ENCODE measurements at places on chromosomes 16 and 17.

DNA sequence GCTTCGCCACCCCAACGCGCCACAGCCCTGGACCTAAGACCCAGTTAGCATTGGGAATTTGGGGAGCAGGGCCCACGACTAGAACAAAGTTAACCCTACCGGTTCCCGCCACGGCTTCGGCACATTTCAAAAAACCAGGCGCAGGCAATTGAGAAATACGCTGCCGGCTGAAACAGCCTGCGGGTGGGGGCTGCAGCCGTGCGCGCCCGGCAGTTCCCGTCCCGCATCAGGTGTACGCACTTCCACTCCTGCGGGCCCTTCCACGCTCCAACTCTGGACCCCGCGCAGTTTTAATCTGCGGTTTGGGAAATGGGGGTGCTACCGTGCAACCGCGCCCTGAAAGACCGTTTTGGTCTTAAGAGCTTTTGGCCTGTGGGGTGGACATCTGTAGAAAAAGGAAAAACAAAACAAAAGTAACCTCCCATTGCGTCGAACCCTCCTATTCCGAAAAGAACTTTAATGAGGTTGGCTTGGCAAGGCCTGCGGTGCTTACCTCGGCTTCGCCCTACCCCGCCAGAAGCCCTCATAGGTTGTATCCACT, 7.1 kb downstream of the IRX5 start:
- DNase-seq, result no peak

- peak; percentile 66 for DNase-seq
These were observed 913 bp downstream of the SLC13A5 start for GRCh38 chr17:6712058-6712853.

GRCh38 chr17:38727736-38728135, 2.4 kb upstream of the CISD3 start:
- no peak for DNase-seq

DNA sequence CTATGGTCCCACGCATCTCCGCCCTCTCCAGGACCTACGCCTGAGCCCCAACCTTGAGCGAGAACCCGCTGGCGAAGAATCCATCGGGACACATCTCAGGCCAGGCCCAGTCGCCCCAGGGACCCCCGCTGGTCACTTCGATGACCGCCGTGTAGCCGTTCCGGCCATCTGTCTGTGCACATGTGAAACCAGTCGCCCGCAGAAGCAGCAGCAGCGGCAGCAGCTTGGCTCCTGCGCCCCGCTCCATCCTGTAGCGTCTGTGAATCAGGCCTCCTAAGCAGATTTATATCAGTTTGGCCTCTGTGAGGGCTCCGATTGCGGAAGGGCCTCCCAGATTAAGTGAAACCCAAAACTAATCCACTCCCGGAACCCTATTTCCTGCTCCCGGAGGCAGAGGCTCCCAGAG, at the start of gene VMO1:
TSS of gene VMO1 (minus strand) at position 259 of the 406 bp plus-strand sequence. CDS start at position 247, 12 bp downstream.
- DNase-seq, result no peak

GRCh38 chr16:27691721-27692120, 141.8 kb downstream of the KATNIP start:
- no peak for DNase-seq

- peak; percentile 79 for DNase-seq
These were observed 9.5 kb downstream of the DEF8 start for GRCh38 chr16:89958068-89958467.

- peak; percentile 77 for DNase-seq
These were observed 3.2 kb downstream of the PAM16 start for GRCh38 chr16:4347765-4348509.

DNA sequence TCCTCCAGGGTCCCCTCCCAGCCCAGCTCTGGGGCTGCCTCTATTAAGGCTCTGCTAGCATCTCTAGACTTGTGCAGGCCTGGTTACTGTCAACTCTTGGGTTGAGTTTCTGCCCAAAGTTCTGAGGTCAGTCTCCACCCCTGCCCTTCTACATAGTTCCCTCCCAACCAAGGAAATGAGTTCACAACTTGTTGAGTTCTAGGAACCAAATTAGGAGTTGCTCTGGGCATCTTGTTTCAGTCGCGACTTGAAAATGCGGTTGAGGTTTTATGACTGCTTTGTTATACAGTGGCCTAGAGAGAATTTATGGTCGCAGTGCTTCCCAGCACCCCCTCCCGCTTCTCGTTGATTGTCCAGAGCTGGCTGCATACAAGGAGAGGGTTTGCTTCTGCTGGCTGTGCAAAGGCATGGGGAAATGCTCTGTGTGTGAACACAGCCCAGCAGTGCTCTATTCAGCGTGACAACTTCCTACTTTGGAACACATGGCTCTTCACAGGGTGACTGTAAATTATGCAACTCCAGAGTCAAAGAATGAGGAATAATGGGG, 20.2 kb downstream of the GNAO1 start:
- no peak for DNase-seq

- DNase-seq, result peak; percentile 93
These were observed 189.4 kb upstream of the CDH8 start for GRCh38 chr16:62225675-62226074.

GRCh38 chr16:21565861-21566669, 33.3 kb upstream of the METTL9 start:
- no peak for DNase-seq

- no peak for DNase-seq
These were observed 37.3 kb upstream of the ANKFY1 start for GRCh38 chr17:4301066-4301465.

GRCh38 chr16:89924925-89925307, 1.8 kb downstream of the TUBB3 start:
- DNase-seq, result no peak

GRCh38 chr17:80585890-80586845, 41.5 kb downstream of the RPTOR start:
- no peak for DNase-seq

GRCh38 chr17:76805319-76805718, 62.9 kb upstream of the MGAT5B start:
- DNase-seq, result no peak

GRCh38 chr16:11139326-11140097, 116.5 kb downstream of the SOCS1 start:
- no peak for DNase-seq

DNA sequence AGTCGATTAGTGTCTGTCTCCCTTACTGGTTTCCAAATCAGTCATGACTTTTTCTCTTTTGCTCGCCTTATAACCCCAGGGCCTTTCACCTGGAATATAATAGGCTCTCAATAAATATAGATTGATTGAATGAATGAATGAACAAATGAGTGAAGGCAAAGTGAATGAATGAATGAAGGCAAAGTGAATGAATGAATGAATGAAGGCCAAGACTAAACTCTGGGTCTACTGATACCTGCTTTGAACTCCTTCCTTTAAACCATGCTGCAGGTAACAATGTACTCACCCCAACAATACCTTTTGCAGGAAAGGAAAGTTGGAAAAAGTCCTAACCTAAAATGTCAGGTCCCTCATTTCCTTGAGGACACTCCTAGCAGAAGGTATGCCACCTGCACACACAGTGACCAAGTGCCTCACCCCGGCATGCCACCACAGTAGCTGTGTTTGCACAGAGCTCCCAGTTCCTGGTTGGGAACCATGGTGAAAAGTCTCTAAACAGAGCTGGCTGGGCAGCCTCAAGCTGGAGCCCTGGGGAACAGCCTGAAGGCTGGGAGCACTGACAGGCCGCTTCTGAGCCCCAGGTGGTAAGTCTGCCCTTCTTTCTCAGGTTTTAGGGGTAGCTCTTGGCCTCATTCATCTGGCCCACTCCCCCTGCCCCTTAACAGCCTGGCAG, 42.7 kb upstream of the ANKFN1 start:
- no peak for DNase-seq

DNA sequence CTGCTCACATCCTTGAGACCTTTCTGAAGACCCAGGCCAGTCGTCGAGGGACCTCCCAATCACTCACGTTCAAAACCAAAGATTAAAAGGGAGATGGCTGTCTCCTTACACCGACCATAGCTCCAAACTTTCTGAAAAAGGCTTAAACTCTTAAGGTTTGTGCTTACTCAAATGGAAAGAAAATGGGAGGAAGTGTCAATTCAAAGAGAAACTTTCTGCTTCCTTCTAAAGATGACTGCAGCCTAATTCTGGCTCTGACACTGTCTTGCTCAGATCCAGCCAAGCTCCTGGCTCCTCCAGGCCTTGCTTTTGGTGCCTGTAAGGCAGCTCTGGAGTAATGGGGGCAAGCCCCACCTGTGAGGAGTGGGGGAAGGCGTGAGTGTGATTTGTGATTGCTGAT, 54.9 kb upstream of the WSB1 start:
- DNase-seq, result no peak

DNA sequence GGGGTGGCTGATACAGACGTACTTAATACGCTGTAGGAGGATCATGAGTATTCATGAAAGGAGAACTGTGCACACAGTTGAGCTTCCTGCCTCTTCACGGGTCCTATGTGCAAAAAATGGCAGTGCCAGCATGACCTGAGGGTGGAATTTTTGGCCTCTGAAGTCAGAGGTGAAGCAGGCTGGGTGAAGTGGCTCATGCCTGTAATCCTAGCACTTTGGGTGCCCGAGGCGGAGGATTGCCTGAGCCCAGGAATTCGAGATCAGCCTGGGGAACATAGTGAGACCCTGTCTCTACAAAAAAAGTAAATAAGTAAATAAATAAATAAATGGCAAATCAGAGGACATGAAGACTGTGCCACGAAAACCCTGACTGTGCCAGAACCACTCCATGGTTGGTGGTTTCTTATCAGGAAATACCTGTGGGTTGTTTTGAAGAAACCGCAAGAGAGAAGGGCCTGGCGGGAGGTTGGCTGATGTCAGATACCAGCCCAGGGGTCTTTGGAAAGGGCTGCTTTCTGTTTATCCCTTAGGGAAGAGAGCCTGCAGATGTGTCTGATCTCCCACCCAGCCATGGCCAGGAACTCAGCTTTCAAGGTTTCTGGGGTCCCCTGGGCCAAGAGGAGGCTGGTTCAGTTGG, 3.4 kb downstream of the ASPSCR1 start:
- no peak for DNase-seq

- no peak for DNase-seq
These were observed 4.4 kb upstream of the CYB561 start for GRCh38 chr17:63450551-63450950.

GRCh38 chr17:81160306-81160705, 5.0 kb upstream of the PVALEF start:
- DNase-seq, result peak; percentile 60

GRCh38 chr17:27526604-27527002, 70.4 kb downstream of the KSR1 start:
- DNase-seq, result peak; percentile 62

GRCh38 chr16:4664538-4665418, 28.6 kb upstream of the NUDT16L1 start:
- peak; percentile 63 for DNase-seq

DNA sequence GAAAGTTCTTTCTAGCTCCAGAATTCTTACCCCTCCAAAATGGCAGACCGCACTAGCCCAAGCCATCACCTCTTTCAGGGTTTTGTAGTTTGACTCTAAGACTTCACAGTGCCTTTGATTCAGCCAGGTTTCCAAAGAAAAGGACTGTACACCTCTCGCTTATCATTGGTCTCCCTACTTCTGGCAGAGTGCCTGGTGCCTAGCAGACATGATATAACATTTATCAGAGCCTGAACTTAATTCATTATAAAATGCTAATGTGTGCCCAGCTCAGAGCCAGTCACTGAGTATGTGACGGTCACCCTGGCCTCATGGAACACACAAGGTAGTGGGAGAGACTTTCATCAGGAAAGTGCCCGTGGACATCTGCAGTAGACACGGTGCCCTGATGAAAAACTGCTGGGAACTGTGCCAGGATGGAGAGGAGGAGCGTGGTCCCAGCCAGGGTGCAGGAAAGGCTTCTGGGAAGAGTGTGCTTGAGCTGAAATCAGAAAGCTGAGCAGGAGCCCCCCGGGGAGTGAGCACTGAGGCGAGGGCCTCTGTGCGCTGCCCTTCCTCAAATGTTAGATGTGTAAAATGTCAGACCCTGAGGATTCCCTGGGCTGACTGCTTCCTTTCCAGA, 34.3 kb upstream of the LGALS9 start:
- DNase-seq, result no peak

DNA sequence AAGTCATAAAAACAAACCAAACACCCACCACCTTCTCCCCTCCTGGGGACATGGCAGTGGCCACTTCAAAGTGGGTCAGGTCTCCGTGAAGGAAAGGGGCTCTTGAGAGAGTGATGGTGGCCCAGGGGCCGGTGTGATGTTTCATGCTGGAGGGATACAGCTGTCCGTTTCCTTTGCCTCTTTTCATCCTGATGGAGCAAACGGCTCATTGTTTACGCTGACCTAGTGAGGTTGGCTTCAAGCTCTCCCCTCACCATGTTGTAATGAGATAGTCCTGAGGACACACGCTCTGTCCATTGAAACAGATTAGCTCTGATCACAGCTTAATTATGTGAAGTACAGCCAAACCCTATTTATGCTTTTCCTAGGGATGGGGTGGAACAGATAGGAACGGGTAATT, 34.2 kb downstream of the CDH13 start:
- DNase-seq, result no peak

- peak; percentile 61 for DNase-seq
These were observed 3.6 kb downstream of the CORO1A start for GRCh38 chr16:30186782-30187555.

- no peak for DNase-seq
These were observed 10.5 kb downstream of the CBFB start for GRCh38 chr16:67039260-67040020.

DNA sequence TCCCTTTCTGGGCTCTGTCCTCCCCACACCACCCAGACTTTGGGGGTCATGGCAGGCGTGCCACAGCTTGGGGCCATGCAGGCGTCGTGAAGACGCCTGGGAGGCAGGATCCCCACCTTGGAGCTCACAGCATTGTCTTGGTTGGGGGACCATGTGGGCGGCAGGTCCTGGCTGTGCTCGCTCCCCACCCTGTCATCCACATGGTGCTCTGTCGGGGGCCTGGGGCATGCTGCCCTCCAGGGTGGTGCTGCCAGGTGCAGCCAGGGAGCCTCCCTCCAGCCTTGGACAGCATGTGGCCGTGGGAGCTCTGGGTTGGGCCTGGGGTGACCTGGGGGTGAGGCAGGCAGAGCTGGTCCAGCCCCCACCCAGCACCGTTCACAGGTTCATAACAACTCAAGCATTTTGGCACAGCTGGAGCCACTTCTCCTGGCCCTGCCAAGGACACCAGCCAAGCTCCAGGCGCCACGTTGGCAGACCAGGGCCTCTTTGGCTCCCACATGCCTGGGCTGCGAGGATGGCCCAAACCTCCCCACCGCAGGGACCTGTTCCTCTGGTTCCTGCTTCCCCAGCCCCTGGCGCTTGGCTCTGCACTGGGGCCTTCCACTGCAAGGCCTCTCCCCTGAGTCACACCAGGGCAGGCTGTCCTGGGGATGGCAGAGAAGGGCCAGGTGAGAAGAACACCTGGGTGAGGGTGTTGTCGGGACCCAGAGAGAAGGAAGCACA, 15.1 kb upstream of the ATP6V0C start:
- no peak for DNase-seq

- DNase-seq, result no peak
These were observed 584.0 kb upstream of the CDH8 start for GRCh38 chr16:62620275-62620674.

GRCh38 chr17:2207815-2208515, 95.6 kb downstream of the SMG6 start:
- DNase-seq, result no peak

GRCh38 chr16:54817432-54817831, 113.2 kb upstream of the IRX5 start:
- DNase-seq, result no peak

DNA sequence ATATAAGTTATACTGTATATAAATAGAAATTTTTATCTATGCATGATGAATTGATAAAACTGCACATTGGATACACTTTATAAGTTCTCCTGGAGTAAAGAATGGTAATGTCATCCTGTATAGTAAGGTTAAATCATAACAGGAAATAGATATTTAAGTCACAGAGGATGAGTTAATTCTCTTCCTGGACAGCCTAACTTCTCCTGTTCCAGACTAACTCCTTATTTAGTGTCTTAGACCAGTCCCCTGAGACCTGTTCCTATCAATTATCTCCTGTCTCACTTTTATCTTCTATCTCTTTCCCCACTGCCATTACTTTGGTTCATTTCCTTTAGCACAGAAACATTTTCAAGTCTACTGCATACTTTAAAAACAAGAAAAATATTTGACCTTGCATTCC, 46.5 kb downstream of the SSH2 start:
- no peak for DNase-seq
